ENCODE measurements at places on chromosomes 2 and 18.

- no peak for DNase-seq
These were observed 493.5 kb upstream of the MYT1L start for GRCh38 chr2:2824588-2824987.

- DNase-seq: no peak
These were observed 731.6 kb downstream of the SOCS6 start for GRCh38 chr18:71020342-71021029.

DNA sequence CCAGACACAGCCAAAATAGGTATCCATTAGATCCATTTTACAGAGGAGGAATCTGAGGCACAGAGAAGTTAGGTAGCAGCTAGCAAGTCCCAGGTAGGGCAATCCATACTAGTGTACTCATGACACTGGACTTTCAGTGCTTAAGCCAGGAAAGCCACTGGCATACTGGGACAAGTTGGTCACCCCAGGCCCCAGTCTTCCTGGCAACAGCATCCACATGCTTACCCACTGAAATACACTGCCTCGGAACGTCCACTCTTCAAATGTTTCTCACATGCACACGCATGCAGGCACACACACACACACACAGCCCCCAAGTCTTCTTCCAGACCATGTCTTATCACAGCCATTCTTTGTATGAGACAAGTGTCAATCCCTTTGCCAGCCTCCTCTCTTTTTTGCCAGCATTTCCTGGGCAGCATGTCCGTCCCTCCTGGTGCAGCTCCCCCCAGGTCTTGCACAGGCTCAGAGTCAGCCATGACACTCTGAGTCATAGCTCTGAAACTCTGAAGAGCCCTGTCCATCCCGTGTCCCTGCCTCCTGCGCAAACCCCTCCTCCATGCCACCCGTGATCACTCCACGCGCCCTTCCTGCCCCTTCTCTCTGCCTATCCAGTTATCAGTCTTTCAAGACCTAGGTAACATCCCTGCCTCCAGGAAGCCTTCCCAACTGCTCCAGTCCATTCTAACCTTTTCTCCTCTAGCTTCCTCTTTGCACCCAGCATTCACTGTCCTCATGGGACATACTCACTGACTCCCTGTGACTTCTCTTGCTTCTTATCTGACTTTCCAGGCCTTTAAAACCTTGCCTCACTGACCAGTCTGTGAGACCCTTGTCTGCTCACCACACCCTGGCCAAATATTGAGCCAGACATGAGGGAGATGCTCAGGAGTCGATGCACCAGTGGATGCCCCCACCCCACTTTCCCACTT, 10.9 kb upstream of the TEX261 start:
- no peak for DNase-seq

GRCh38 chr2:134148172-134148571, 105.7 kb upstream of the MGAT5 start:
- no peak for DNase-seq

- DNase-seq: no peak
These were observed 2.2 kb downstream of the UBXN4 start for GRCh38 chr2:135743860-135744259.

All from stimulated activated CD4-positive, alpha-beta T cell treated with anti-CD3 and anti-CD28 coated beads, Interleukin-15, amount 100 ng/mL, for 24 hours (primary cell).